ENCODE measurements at places on chromosomes 7 and 10. TPM values are rescaled to one million over a fixed set of nuclear protein-coding genes. Genes with fewer than 3 reads are reported as not detected.

The SPDYE11 gene
- not detected for total RNA-seq

DNA sequence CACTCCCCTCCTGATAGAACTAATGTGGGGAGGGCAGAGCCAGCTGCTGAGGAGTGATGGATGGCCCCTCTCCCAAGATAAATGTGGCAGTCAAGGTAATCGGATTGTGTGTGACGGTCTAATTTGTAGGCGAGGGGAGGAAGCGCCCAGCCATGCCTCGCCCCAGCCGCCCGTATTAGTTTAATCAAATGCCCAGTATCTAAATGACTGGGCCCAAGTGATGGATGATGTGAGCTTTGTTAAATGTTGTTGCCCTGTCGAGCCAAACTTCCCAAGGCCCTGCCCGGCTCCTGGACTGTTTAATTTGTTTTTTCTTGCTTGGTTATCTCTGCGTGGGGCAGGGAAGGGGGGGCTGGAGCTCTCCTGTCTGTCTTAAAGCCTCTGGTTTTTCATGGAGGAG, 88.4 kb upstream of the PPIF start:
- DNase-seq = no peak
- peaks cover 12% of the 10 kb centered on the region for H3K36me3 ChIP-seq
- H3K27ac ChIP-seq = no peak overlapping the region

The CALML3 gene
- total RNA-seq = not detected

- H3K4me3 ChIP-seq = no peak within 1 kb of the TSS
- H3K27me3 ChIP-seq = peaks cover 20% of the 10 kb centered on the region
- no peak for DNase-seq
- no peak within 1 kb of the TSS for H3K27ac ChIP-seq
- peaks cover 2% of the 10 kb centered on the region for H3K4me1 ChIP-seq
These were observed at the start of gene AKR1C3 for GRCh38 chr10:5094265-5095205. Gene AKR1C3 (plus strand): TSS chr10:5094414. CDS start chr10:5094445, 31 bp downstream.

DNA sequence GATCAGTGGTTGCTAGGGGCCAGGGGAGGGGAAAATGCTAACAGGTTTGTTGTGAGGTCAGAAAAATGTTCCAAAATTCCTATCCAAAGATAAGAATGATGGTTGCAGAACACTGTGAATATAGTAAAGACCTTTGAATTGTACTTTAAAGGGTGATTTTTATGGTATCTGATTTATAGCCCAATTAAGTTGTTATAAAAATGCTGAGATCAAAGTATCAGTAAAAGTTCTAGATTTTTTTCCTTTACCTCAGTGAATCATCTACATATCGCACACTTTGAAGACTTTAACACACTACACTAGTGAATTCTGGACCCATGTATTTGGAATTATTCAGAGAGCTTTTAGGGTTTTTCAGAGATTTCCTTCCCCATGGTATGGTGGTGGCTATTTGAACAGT, 275.4 kb downstream of the WDR37 start:
- no peaks in the 10 kb centered on the region for H3K36me3 ChIP-seq
- H3K27ac ChIP-seq = no peak overlapping the region
- peaks cover 18% of the 10 kb centered on the region for H3K4me1 ChIP-seq
- no peak overlapping the region for H3K4me3 ChIP-seq
- no peak for DNase-seq

The LIPF gene
- not detected for total RNA-seq

GRCh38 chr10:24552346-24553016, 171.2 kb downstream of the ARHGAP21 start:
- peak; percentile 74 for DNase-seq
- H3K36me3 ChIP-seq = peaks cover 3% of the 10 kb centered on the region
- H3K27me3 ChIP-seq = peaks cover 31% of the 10 kb centered on the region
- no peak overlapping the region for H3K4me3 ChIP-seq
- H3K4me1 ChIP-seq = peaks cover 5% of the 10 kb centered on the region
- no peak overlapping the region for H3K27ac ChIP-seq

- peak overlapping the region; percentile 19 for H3K4me3 ChIP-seq
- no peaks in the 10 kb centered on the region for H3K27me3 ChIP-seq
- no peak for DNase-seq
- H3K36me3 ChIP-seq = no peaks in the 10 kb centered on the region
- no peak overlapping the region for H3K27ac ChIP-seq
- peaks cover 15% of the 10 kb centered on the region for H3K4me1 ChIP-seq
These were observed 2.8 kb downstream of the EEPD1 start for GRCh38 chr7:36155811-36156361.

The BBS9 gene
- total RNA-seq = 25.1 TPM

The TBXAS1 gene
- 3.5 TPM for total RNA-seq

GRCh38 chr10:71599518-71599917, 120.1 kb downstream of the C10orf105 start:
- no peaks in the 10 kb centered on the region for H3K4me1 ChIP-seq
- no peak for DNase-seq
- peaks cover 8% of the 10 kb centered on the region for H3K27me3 ChIP-seq
- no peak overlapping the region for H3K27ac ChIP-seq
- no peak overlapping the region for H3K4me3 ChIP-seq

- H3K27me3 ChIP-seq = no peaks in the 10 kb centered on the region
- peaks cover 19% of the 10 kb centered on the region for H3K4me1 ChIP-seq
- no peaks in the 10 kb centered on the region for H3K36me3 ChIP-seq
These were observed 98.2 kb upstream of the DKK1 start for GRCh38 chr10:52215745-52216361.

- DNase-seq = no peak
- H3K4me1 ChIP-seq = peaks cover 56% of the 10 kb centered on the region
- H3K27me3 ChIP-seq = no peaks in the 10 kb centered on the region
- H3K36me3 ChIP-seq = peaks cover 1% of the 10 kb centered on the region
- peak overlapping the region; percentile 82 for H3K27ac ChIP-seq
These were observed 457.8 kb upstream of the NFE2L3 start for GRCh38 chr7:25694211-25694610.

DNA sequence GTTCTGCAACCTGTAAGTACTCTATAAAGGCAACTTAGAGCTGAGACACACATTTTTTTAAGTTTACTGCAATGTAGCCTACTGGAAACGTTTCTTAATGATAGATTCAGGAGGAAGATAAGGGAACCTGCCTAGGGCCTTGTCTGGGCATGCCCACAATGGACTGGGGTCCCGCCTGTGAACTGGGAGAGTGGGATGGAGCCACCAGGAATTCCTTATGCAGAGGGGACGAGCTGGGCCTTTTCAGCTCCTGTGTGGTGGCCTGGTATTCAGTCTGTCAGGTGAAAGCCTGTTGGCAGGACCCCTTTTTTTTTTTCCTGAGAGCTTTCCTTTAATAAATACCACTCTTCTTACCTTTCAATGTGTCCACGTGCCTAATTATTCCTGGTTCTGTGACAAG, 384.4 kb upstream of the ZWINT start:
- no peaks in the 10 kb centered on the region for H3K36me3 ChIP-seq
- no peaks in the 10 kb centered on the region for H3K27me3 ChIP-seq
- DNase-seq = no peak
- H3K4me3 ChIP-seq = no peak overlapping the region
- H3K27ac ChIP-seq = no peak overlapping the region
- no peaks in the 10 kb centered on the region for H3K4me1 ChIP-seq

DNA sequence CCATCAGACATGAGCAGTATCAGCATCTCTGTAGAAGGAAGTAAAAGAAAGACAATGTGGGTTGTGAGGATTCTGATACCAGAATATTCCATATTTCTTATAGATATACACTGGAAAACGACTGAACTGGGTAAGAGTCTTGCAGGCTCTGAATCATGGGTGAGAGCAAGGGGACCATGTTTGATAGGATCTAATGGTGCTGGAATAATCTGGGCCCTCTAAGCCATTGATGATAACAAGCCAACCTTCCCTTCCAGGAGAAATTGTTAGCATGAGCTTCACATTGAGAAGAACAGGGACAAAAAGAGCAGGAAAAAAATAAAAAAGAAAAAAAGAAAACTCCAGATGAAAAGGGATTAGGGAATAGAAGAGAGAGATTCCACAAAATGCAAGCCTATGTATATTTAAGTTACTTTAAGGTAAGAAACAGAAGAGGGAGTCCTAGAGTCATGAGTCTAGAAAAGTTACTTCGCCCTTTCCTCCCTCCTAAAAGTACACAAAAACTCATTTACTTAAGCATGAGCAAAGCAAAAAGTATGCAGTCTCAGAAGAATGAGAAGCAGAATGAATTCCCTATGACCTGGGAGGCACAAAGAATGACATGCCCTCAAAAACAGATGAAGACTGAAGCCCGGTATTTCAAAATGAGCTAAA, 181.9 kb downstream of the TMEM26 start:
- H3K4me1 ChIP-seq = peaks cover 21% of the 10 kb centered on the region
- no peak for DNase-seq
- no peaks in the 10 kb centered on the region for H3K27me3 ChIP-seq
- H3K27ac ChIP-seq = peak overlapping the region; percentile 42
- H3K4me3 ChIP-seq = no peak overlapping the region

The ASIC3 gene
- 5.8 TPM for total RNA-seq

DNA sequence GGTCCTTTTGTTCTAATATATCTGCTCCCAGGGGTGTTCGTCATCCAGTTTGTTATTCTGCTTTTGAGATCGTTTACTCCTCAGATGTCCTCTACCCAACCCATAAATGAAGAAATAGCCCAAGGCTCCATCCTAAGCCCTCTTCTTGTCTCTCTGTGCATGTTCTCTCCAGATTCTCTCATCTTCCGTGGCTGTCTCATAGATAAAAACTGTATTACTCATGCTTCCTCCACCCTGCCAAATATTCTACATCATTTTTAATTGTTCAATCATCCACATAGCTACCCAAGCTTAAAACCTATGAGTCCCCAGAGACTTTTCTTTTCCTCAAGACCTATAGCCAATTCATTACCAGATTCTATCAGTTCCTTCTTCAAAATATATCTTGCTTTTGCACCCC, 44.9 kb downstream of the CAV1 start:
- peaks cover 75% of the 10 kb centered on the region for H3K4me1 ChIP-seq
- H3K27ac ChIP-seq = peak overlapping the region; percentile 85
- H3K4me3 ChIP-seq = no peak overlapping the region
- no peaks in the 10 kb centered on the region for H3K27me3 ChIP-seq

DNA sequence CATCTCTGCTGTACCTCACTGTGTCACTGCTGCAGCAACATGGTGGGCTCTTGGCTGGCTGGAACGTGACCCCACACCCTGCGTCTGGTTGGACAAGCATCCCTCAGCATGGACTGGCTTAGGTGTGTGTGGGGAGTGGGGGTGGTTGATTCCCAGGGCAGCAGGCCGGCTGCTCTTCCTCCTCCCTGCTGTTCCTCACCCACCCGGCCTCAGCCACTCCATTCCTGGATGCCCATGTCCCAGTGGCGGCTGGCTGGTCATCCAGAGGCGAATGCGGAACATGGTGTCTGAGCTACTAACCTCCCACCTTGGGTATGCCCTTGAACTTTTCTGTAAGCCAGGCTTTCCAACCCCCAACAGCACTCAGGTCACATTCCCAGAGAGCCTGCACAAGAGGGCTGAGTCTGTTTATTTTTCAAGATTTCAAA, 81.2 kb downstream of the GRK5 start:
- H3K36me3 ChIP-seq = peaks cover 6% of the 10 kb centered on the region
- H3K27ac ChIP-seq = no peak overlapping the region

Data from osteocyte (in vitro differentiated cells).